ACHN (cell line): ENCODE measurements at places on chromosomes 5 and 9.

DNA sequence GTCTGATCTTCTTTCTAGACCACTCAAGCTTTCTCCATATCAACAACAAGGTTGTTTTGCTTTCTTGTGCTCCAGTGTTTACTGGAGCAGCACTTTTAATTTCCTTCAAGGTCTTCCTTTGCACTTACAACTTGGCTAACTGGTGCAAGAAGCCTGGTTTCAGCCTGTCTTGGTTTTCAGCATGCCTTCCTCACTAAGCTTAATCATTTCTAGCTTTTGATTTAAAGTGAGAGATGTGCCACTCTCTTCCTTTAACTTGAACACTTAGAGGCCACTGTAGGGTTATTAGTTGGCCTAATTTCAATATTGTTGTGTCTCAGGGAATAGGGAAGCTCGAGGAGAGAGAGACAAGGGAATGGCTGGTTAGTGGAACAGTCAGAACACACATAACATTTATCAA, 13.4 kb downstream of the AK3 start:
- DNase-seq, result no peak

DNA sequence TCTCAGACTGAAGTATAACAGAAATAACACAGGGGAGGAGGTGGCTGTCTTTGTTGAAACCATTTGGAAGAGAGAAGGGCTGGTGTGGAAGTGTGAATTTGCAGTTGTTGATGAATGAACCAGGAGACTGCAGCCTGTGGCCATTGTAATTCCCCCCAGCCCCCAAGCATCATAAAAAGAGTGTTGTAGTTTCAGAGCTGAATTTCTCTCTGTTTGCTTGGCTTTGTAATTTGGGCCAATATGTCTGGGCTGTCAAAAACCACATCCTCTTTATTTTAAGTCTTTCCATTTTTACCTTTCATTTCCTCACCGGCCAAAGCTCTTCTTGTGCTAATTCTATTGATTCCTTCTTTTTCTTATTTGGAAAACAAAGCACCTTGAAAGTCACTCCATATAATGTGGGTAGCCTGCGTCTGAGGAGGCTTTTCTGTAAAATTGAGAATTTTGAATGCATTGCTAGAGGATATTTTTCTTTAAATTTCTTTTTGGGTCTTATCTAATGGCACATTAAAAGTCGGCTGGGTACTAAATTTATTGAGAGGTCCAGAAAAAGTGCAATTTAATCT, 383.3 kb downstream of the OSTF1 start:
- no peak for DNase-seq

DNA sequence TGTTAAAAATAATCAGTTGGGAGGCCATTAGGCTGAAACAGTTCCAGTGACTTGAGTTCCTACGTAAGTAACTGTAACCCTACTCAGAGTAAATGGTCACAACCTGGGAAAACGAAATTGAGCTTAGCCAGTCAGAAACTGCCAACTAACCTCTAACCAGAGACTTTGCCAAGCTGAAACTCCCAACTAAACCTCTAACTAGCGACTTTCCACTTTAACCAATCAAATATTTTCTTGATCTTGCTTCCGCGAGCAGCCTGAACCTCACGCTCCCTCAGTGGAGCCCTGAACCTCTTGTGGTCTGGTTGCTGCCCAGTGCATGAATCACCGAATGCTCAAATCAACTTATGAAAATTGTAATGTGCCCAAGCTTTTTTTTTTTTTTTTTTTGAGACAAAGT, 156.2 kb downstream of the MED10 start:
- DNase-seq, result no peak

- DNase-seq, result no peak
These were observed 182.8 kb downstream of the MCTP1 start for GRCh38 chr5:95102080-95102479.

- no peak for DNase-seq
These were observed 131.4 kb upstream of the FAM120A start for GRCh38 chr9:93319992-93320500.
